ENCODE measurements at places on chromosomes 12 and 14. TPM values are rescaled to one million over a fixed set of nuclear protein-coding genes. Genes with fewer than 3 reads are reported as not detected.

DNA sequence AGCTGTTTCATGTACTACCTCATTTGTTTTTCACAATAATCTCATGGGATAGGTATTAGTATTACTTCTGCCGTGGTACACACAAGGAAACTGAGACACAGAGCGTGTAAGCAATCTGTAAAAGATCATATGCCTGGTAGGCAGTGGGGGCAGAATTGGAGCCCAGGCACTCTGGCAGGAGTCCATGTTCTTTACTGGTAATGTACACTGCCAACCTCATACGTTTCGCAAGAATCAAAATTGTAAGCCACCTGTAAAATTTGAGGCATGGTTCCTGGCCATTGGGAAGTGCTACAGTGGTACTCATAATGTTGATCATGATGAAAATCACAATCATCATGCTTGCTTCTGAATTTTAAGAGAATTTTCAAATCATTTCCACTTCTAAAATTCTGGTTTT lies 40.7 kb downstream of the TMTC1 start:
- no peak overlapping the region for H3K27ac ChIP-seq
- no peaks in the 10 kb centered on the region for H3K36me3 ChIP-seq
- H3K4me3 ChIP-seq: no peak overlapping the region
- H3K4me1 ChIP-seq: no peaks in the 10 kb centered on the region
- no peak for DNase-seq

The ANKRD33 gene
- not detected for polyA plus RNA-seq

The KRT75 gene
- not detected for polyA plus RNA-seq

The LRP1-AS gene
- not detected for polyA plus RNA-seq

GRCh38 chr12:120514002-120514401 lies 15.0 kb downstream of the COQ5 start:
- no peaks in the 10 kb centered on the region for H3K4me1 ChIP-seq
- no peak for DNase-seq
- no peaks in the 10 kb centered on the region for H3K27me3 ChIP-seq
- peaks cover 85% of the 10 kb centered on the region for H3K36me3 ChIP-seq
- no peak overlapping the region for H3K27ac ChIP-seq
- no peak overlapping the region for H3K4me3 ChIP-seq

The MPHOSPH9 gene
- polyA plus RNA-seq: 6.0 TPM

GRCh38 chr14:103138301-103139131 lies 15.3 kb downstream of the TNFAIP2 start:
- DNase-seq: no peak
- no peak overlapping the region for H3K27ac ChIP-seq
- no peak overlapping the region for H3K4me3 ChIP-seq
- H3K4me1 ChIP-seq: peaks cover 11% of the 10 kb centered on the region
- H3K36me3 ChIP-seq: peaks cover 31% of the 10 kb centered on the region

GRCh38 chr14:28570391-28570790 lies 196.2 kb upstream of the FOXG1 start:
- no peak overlapping the region for H3K27ac ChIP-seq
- H3K4me3 ChIP-seq: no peak overlapping the region
- no peaks in the 10 kb centered on the region for H3K4me1 ChIP-seq
- no peaks in the 10 kb centered on the region for H3K36me3 ChIP-seq

- DNase-seq: peak; percentile 90
- H3K27ac ChIP-seq: peak overlapping the region; percentile 26
- peaks cover 13% of the 10 kb centered on the region for H3K4me1 ChIP-seq
- peak overlapping the region; percentile 40 for H3K4me3 ChIP-seq
- H3K36me3 ChIP-seq: no peaks in the 10 kb centered on the region
- H3K27me3 ChIP-seq: no peaks in the 10 kb centered on the region
These were observed 6.8 kb upstream of the ASIC1 start for GRCh38 chr12:50050410-50051098.

GRCh38 chr12:124837958-124838803 lies 25.5 kb downstream of the SCARB1 start:
- peak overlapping the region; percentile 34 for H3K27ac ChIP-seq
- no peak overlapping the region for H3K4me3 ChIP-seq
- peak; percentile 88 for DNase-seq
- H3K4me1 ChIP-seq: peaks cover 28% of the 10 kb centered on the region
- H3K27me3 ChIP-seq: no peaks in the 10 kb centered on the region

GRCh38 chr12:102781117-102781516 lies 135.9 kb downstream of the PAH start:
- no peak overlapping the region for H3K4me3 ChIP-seq
- no peak for DNase-seq
- no peaks in the 10 kb centered on the region for H3K4me1 ChIP-seq
- no peak overlapping the region for H3K27ac ChIP-seq

DNA sequence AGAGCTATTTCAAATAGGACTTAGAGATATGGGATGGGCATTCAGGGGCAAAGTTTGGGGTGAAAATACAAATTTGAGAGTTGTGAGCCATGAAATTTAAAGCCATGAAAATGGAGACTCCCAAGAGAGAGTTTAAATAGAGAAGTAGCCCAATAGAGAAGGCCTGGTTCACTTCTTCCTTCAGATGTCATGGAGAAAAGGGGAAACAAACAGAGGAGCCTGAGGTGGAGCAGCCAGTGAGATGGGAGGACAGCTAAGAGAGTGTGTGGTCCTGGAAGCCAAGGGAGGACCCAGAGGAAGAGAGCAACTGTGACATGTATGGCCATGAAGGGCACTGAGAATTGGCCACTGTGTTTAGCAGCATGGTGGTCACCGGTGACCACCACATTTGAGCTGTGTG lies 12.3 kb upstream of the DYNLL1 start:
- H3K27me3 ChIP-seq: no peaks in the 10 kb centered on the region
- H3K36me3 ChIP-seq: no peaks in the 10 kb centered on the region
- no peak for DNase-seq
- no peak overlapping the region for H3K4me3 ChIP-seq
- H3K4me1 ChIP-seq: no peaks in the 10 kb centered on the region

The KRT78 gene
- 98.0 TPM for polyA plus RNA-seq

The PRH2 gene
- polyA plus RNA-seq: 0.45 TPM

The CEP128 gene
- polyA plus RNA-seq: 1.5 TPM

DNA sequence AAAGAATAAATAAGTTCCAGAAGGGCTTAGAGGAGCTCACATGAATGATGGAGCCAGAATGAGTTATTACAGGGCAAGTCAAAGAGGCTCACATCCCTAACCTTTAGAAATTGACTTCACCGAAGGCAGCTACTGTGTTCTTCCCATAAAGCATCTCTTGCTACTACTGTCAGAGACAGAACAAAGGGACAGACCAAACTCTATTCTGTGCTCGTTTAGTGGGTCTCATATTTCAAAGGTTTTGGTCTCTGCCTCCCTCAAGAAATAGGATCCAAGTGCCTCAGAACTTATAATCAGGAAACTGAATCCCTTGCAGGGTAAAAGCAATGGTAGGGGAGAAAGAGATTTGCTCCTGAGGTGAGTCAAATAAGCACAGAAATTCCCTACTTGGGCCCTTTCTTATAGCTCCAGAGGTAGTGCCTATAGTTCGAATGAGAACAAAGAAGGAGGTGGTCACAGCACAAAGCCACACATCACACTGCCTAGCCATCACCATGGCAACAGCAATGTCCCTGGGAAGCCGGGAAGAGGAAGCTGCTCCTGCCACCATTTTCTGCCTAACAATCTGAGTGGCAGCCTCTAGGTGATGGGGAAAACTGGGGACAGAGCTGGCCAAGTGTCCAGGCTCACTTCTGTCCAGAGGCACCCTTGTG lies 294.9 kb downstream of the FOXN3 start:
- H3K27ac ChIP-seq: no peak overlapping the region
- no peak for DNase-seq
- no peaks in the 10 kb centered on the region for H3K4me1 ChIP-seq
- H3K36me3 ChIP-seq: no peaks in the 10 kb centered on the region

The DDN gene
- 0.08 TPM for polyA plus RNA-seq

- H3K27me3 ChIP-seq: no peaks in the 10 kb centered on the region
- no peaks in the 10 kb centered on the region for H3K36me3 ChIP-seq
- H3K4me1 ChIP-seq: no peaks in the 10 kb centered on the region
These were observed 102.0 kb downstream of the TMEM30B start for GRCh38 chr14:61179061-61179690.

DNA sequence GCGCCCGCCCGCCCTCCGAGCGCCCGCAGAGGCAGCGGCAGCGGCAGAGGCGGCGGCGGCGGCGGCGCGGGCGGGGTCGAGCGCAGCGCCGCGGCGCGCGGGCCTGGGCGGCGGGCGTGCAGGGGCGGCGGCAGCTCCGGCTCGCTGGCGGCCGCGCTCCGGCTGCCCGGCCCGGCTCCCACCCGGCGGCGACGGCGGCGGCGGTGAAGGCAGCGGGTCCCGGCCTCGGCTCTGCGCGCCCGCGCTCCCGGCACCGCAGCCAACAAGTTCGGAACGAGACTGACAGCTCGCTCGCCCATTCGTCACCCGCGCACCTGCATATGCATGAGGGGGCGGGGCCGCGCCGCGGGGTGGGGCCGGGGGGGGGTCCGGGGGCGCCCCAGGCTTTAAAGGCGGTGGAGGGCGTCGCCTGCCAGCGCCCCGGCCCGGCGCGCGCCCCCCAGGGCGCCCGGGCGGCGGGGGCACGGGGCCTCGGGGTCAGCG lies at the start of gene JAG2:
TSS of gene JAG2 (minus strand) at position 281 of the 483 bp plus-strand sequence. CDS start 356 bp downstream, outside the sequence.
- no peaks in the 10 kb centered on the region for H3K36me3 ChIP-seq
- H3K4me3 ChIP-seq: peak within 1 kb of the TSS; percentile 48
- H3K27me3 ChIP-seq: no peaks in the 10 kb centered on the region
- H3K27ac ChIP-seq: no peak within 1 kb of the TSS
- DNase-seq: peak; percentile 76

The SLC6A12 gene
- polyA plus RNA-seq: 0.19 TPM

The VSX2 gene
- polyA plus RNA-seq: not detected

DNA sequence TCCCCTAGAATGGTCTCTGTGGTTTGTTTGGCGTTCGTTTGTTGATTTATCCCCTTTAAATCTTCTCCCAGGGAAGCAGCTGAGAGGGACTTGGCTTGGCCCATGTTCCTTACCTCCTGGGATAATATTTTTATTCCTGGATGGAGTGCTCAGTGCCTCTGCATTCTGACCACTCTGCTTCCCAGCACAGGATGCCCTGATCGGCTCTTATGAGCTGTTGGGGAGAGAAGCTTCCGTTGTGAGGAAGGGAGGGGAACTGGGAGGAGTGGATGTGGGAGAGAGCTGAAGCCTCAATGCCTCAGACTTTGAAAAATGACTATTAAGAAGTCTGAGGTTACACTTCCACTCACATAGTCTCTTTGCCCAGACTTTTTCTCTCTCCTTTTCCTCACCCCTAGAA lies 114.8 kb downstream of the SMOC1 start:
- no peak overlapping the region for H3K4me3 ChIP-seq
- no peaks in the 10 kb centered on the region for H3K36me3 ChIP-seq
- H3K27me3 ChIP-seq: no peaks in the 10 kb centered on the region
- no peak for DNase-seq
- H3K27ac ChIP-seq: no peak overlapping the region

The ARG2 gene
- 2.6 TPM for polyA plus RNA-seq

DNA sequence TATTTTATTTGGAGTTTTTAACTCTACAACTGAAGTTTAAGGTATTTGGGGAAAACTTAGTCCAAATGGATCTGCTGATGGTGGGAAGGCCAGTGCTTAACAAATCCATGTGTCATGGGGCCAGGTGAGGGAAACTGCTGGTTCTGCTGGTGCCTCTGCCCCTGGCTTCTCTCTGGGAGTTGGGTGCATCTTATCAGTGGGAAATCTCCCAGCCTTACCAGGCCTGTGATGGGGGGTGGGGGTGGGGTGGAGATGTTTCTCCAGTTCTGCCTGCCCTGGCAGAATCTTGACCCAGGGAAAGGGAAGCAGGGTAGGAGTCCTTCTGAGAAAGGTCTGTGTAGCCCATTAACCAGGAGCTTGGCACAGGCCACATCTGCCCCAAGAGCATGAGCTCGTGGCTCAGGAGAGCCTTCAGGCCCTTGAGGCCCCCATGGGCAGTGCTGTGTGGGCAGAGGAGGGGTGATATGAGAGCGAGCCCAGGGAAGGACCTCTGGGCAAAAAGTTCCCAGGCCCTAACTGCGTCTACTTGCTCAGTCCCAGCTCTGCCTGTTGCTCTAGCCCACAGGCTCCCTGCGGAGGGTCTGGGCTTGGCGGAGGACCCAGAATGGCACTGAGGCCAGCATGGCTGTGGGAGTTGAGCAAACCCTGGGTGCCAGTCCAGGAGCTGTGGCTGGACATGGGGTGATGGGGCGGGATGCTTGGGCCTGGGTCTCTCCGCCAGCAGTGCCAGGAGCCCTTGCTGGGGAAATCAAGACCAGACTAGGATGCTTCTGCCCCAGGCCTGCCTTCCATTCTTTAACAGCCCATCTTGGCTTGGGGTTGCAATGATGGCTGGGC lies 18.2 kb downstream of the VASH1 start:
- no peaks in the 10 kb centered on the region for H3K27me3 ChIP-seq
- no peak overlapping the region for H3K27ac ChIP-seq
- H3K4me3 ChIP-seq: no peak overlapping the region
- H3K36me3 ChIP-seq: peaks cover 37% of the 10 kb centered on the region
- no peak for DNase-seq

The BICDL1 gene
- polyA plus RNA-seq: 40.3 TPM

GRCh38 chr12:58593557-58594304 lies 326.6 kb downstream of the LRIG3 start:
- H3K27ac ChIP-seq: peak overlapping the region; percentile 47
- no peak for DNase-seq
- no peaks in the 10 kb centered on the region for H3K27me3 ChIP-seq
- H3K36me3 ChIP-seq: no peaks in the 10 kb centered on the region

GRCh38 chr14:99230208-99231151 lies 41.5 kb downstream of the BCL11B start:
- no peaks in the 10 kb centered on the region for H3K36me3 ChIP-seq
- no peaks in the 10 kb centered on the region for H3K27me3 ChIP-seq
- peaks cover 17% of the 10 kb centered on the region for H3K4me1 ChIP-seq
- H3K4me3 ChIP-seq: no peak overlapping the region
